ENCODE measurements at places on chromosomes 5 and 9.

- no peak for DNase-seq
Observed at GRCh38 chr9:37419204-37419603, 3.3 kb upstream of the GRHPR start.

DNA sequence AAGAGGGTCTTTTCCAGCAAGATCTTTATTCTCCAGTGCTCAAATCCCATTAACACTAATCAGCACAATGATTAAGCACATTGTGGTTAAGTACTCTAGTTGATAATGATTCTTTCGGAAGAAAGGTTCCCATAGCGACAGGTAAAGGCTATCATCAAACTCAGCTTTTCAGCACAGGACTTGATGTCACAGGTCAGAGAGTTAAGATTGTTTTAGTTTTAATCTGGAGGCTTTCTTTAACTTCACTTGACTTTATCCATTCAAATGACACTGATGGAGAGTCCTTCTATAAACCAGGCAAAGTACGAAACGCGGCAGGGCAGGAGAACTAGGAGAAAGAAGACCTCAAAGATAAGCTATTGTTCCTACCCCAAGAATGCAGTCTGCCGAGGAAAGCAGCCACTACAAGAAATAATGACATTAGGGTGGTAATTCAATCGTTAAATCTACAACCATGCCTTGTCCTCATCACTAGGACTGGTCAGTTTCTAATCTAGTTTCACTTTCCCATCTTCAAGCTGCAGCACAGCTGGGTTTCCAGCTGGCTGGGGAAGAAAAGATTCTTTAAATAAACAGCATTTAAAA, 4.6 kb downstream of the NRG2 start:
- DNase-seq: peak; percentile 31

DNA sequence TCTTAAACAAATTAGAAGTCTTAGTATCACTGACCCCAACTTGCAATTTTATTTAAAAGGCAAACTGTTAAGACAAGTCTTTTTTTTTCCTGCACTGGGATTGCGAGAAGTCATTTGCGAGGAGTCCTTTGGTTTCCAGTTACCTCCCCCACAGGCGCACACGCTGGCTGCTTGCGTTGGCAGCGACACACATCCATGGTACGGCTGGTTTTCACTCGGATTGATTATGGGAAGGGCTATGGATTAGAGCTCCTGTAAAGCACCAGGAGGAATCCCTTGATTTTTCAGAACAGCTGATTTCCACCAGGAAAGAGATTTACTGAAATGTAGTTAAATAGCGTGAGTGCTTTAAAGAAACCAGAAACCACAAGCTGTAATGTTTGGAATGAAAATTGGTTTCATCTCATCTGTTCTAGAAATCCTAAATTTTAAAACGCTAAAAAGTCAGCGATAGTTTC, 737 bp downstream of the SLC1A3 start:
- peak; percentile 62 for DNase-seq

DNA sequence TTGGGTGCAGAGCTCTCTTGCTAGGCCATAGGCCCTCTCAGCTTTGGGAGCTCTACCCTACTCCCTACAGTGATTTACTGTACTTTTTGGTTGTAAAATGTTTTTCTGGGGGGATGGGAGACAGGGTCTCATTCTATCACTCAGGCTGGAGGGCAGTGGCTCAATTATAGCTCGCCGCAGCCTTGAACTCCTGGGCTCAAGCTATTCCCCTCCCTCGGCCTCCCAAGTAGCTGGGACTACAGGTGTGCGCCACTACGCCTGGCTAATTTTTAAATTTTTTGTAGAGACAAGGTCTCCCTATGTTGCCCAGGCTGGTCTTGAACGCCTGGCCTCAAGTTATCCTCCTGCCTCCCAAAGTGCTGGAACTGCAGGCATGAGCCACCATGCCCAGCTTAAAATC, 21.7 kb upstream of the RNF130 start:
- DNase-seq: no peak

GRCh38 chr5:78076351-78076750, 218.1 kb downstream of the AP3B1 start:
- DNase-seq: no peak

GRCh38 chr9:103296189-103296588, 301.1 kb downstream of the CYLC2 start:
- DNase-seq: no peak

DNA sequence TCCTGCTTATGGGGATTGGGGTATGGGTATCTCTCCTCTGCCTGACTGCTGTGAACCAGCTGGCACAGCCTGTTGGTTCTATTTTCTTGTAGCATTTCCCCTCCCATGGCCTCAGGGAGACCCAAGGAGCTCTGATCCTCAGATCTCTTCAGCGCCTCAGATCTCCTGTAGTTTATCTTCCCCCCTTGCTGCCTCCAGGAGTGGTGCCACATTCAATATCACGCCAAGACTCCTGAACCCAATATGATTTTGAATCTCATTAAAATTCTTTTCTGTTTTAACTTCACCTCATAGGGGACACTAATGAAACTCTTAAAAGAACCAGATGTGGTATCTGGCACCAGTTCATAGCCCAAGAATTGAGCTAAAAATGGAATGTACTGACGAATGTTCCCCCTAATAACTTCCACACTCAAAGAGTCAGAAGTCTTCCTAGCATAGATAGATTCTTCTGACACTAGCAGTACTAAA, 59.6 kb upstream of the LIFR start:
- peak; percentile 84 for DNase-seq

GRCh38 chr9:76516350-76516749, 57.4 kb downstream of the GCNT1 start:
- no peak for DNase-seq

GRCh38 chr5:43316421-43316820, 3.2 kb upstream of the HMGCS1 start:
- no peak for DNase-seq

DNA sequence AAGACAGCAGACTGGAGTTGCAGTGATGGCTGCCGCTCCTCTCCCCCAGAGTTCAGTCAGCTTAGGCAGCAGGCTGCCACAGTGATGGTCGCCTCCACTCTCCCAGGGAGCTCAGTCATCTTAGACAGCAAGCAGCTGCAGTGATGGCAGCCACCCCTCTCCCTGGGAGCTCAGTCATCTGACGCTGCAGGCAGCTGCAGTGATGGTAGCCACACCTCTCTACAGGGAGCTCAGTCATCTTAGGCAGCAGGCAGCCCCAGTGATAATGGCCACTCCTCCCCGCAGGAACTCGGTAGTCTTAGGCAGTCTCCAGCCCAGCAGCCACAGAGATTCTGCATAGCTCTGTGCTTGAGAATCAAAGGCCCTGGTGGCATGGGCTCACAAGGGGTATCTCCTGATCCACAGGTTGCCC, 582.7 kb downstream of the DTWD2 start:
- DNase-seq: no peak

DNA sequence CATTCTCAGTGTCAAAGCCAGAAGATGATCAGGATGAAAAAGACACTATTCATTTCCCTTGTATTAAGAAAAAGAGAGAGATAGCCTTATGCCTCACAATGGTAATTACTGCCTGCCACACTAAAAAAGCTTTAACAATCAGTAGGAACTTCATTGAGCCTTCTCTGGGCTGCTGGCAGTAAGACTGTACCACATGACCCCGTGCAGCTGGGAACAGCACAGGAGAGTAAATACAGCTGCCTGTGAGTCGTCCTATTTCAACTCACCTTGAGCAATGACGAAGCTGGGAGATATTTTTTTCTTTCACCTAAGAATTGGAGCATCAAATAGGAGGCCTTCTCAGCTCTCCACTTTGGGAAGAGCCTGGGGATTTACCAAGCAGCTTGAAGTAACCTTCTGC, 316.3 kb downstream of the GABRB2 start:
- no peak for DNase-seq

GRCh38 chr5:175659546-175660253, 1.8 kb downstream of the HRH2 start:
- DNase-seq: no peak

- DNase-seq: no peak
Observed at GRCh38 chr5:119332208-119332607, 23.6 kb upstream of the TNFAIP8 start.

DNA sequence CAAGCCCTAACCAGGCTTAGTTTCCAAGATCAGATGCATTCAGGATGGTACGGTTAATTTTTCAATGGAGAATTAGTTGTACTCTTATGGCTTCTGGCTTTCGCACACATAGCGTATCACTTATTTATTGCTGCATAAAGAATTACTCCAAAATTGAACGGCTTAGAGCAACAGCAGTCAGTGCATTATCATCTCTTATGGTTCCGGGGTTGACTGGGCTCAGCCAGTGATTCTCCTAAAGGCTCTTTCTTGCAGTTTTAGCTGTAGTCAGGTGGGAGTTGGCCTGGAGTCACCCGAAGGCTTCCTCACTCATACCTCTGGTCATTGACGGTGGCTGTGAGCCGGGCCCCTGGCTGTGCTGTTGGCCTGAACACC, 595 bp upstream of the GRHPR start:
- DNase-seq: no peak

GRCh38 chr5:95804736-95805539, 17.6 kb downstream of the GLRX start:
- DNase-seq: no peak

- DNase-seq: no peak
Observed at GRCh38 chr5:151509231-151509630, 61.8 kb downstream of the SLC36A1 start.

DNA sequence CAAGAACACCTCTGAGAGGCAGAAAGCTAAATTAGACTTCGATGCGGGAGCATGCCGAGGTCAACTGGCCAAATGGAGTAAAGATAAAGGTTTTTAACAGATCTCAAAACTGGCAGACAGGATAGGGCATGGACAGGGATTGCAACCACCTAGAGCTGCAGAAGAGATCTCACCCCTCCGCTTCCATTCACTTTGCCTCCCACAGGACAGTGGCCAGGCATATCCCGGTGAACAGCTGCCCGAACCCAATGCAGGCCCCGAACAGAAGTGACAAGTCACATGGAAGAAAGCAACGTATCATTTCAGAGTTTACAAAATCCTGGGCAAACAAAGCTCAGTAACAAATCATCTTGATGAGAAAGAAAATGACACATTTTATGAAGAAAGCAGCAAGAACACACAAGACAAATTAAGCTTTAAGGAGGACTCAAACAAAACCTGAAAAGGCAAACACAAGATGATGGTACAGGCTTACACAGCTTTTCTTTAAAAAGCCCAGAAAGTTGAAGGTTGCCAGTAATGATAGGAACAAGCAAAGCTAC, 18.4 kb downstream of the RNF130 start:
- no peak for DNase-seq

DNA sequence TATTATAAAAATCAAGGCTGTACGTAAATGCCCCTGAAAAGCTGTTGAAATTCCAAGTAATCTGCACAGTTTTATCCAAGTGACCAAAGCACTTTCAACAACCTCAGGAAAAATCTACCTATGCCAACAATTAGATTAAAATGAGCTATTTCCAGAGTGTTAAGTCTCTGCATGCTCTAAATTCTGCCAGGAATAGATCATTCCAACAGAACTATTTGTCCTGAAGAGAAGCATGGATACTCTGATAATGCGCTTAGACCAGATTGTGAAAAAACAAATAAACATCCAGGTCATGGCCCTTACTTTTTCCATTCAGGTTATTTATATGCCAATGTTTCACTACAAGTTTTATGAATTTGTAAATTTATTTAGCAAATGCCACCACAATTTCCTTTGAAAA, 59.1 kb downstream of the PLK2 start:
- DNase-seq: no peak

GRCh38 chr5:13591621-13592020, 352.9 kb downstream of the DNAH5 start:
- peak; percentile 78 for DNase-seq

GRCh38 chr5:142320851-142321560, 3.8 kb downstream of the SPRY4 start:
- DNase-seq: no peak

DNA sequence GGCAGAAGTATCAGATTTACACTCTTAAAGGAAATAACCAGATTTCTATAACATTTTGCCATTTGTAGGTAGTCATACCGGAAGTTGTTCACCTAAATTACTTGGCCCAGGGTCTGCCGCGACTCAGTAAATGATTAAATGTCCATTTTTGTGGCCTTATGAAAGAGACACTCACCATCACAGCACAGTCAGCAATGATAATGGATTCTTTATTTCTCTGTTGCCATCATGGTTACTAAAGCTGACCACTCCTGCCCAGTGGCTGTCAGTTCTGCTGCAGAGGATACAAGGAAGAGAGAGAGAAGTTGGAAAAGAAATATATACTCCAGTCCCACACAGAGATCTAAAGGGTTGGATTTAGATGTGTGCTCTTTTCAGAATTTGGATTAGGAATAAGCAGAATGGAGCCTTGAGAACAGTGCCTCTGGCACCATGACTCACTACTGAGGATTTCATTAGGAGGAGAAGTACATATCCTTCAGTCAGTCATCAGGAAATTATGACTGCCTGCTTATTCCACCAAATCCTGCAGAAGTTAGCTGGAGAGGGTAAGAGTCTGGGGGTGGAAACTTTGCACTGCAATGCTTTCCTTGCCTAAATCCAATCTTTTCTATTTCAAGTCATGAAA, 72.8 kb upstream of the EFNA5 start:
- peak; percentile 13 for DNase-seq

GRCh38 chr5:110086658-110087388, 397.1 kb downstream of the MAN2A1 start:
- peak; percentile 100 for DNase-seq

DNA sequence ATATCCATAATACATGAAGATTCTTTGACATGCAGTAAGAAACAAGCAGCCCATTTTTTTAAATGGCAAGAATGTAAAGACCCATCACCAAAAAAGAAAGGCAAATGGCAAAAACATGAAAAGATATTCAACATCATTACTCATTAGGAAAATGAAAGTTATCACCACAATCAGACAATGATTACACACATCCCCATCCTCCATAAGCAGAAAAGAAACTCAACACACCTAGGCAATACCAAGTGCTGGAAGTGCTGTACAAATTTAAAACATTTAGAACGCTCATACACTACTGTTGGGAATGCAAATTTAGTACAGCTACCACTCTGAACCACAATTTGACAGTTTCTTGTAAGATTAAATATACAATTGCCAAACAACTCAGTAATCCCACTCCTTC, 466.7 kb downstream of the ACTL7B start:
- no peak for DNase-seq

DNA sequence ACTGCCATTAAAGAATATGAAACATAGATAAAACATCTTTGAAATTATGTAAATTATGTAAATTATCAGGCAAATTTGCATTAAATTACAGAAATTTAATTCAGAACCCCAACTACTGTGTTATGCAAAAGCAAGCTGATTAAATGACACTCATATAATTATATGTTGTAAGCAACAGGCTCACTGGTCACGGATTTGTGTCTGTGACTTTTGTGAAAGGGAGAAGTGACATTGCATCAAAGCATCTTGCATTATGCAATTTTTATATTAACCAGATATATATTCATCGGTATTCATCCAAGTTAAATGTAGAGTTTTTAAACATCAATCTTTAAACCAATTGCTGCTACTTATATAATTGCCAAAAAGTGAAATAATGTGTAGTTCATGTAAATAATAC, 13.0 kb upstream of the GLIPR2 start:
- no peak for DNase-seq

DNA sequence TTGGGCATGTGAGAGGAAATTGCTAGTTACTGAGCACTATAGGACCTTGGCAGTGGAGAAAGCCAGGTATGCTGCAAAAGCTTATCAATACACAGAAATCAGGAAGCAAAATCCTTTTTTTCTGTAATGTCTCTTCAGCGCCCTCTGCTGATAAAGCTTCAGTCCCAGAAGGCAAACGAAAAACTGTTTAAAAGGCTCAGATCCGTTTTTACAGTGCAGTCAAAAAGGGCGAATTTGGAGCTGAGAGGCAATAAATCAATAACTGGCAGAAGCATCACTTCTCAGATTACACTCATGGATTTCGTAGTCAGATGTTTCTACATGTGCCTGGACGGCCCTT, 1.1 kb upstream of the MAN2A1 start:
- DNase-seq: peak; percentile 63

Data from fibroblast of mammary gland (primary cell).